PC-3 (cell line): ENCODE measurements at places on chromosomes 6 and 20. TPM values are rescaled to one million over a fixed set of nuclear protein-coding genes. Genes with fewer than 3 reads are reported as not detected.
A peak's percentile ranks its signal among the peaks of the same experiment; 100 is the strongest.

DNA sequence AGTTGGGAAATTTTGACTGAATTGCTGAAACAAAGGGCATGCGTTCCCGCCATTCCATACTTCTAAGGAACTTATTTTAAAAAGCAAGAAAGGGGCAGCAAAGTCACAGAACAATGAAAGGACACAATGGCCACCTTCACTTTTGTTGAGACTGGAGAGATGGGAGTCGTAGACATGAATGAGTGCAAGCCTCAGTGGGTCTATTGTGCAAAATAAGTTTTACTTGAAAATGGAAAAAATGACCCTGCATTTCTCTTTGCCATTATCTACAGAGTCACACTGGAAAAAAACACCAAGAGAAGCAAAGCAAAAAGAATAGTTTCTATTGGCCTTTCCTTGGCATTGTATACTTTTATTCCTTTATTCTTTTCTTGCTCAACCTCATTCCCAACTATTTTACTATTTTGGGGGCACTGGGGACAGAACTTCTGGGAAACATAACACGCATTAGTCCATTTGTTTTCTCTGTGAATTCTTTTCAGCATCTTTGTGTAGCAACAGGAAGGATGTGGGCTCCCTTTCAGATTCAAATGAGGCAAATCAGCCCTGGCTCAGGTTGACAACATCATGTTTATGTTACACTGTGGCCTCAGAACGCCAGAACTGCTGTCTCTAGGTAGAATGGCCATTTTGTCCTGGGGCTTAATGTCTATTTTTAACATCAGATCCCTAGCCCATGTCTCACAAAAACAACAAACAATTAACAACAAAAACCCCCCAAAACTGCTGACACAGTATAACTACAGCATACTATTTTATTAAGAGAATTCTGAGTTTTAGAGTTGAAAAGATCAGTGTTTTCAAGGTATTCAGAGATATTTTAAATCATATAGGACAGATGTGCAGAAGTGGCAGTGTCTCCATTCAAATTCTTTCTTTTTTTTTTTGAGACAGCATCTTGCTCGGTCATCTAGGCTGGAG, 122.2 kb downstream of the FYN start:
- no peaks in the 10 kb centered on the region for H3K36me3 ChIP-seq
- no peaks in the 10 kb centered on the region for H3K4me1 ChIP-seq
- H3K27me3 ChIP-seq: no peaks in the 10 kb centered on the region
- DNase-seq: no peak

GRCh38 chr20:51447765-51448148, 94.8 kb downstream of the NFATC2 start:
- H3K4me1 ChIP-seq: peaks cover 30% of the 10 kb centered on the region
- peak overlapping the region; percentile 51 for H3K4me3 ChIP-seq
- H3K27ac ChIP-seq: peak overlapping the region; percentile 80
- no peaks in the 10 kb centered on the region for H3K27me3 ChIP-seq
- no peaks in the 10 kb centered on the region for H3K36me3 ChIP-seq

- H3K4me3 ChIP-seq: no peak overlapping the region
- no peaks in the 10 kb centered on the region for H3K27me3 ChIP-seq
- no peak for DNase-seq
- no peak overlapping the region for H3K27ac ChIP-seq
These were observed 33.8 kb downstream of the NHLRC1 start for GRCh38 chr6:18088419-18089296.

GRCh38 chr6:137894779-137895385, 27.8 kb downstream of the TNFAIP3 start:
- peaks cover 17% of the 10 kb centered on the region for H3K4me1 ChIP-seq
- DNase-seq: peak; percentile 37
- no peak overlapping the region for H3K4me3 ChIP-seq
- H3K27me3 ChIP-seq: no peaks in the 10 kb centered on the region
- H3K27ac ChIP-seq: no peak overlapping the region
- H3K36me3 ChIP-seq: no peaks in the 10 kb centered on the region

GRCh38 chr20:57609086-57609841, 11.0 kb downstream of the ZBP1 start:
- no peaks in the 10 kb centered on the region for H3K36me3 ChIP-seq
- H3K27ac ChIP-seq: no peak overlapping the region
- H3K4me3 ChIP-seq: no peak overlapping the region
- no peaks in the 10 kb centered on the region for H3K27me3 ChIP-seq
- no peak for DNase-seq

- H3K27me3 ChIP-seq: no peaks in the 10 kb centered on the region
- peaks cover 3% of the 10 kb centered on the region for H3K4me1 ChIP-seq
- DNase-seq: no peak
- H3K4me3 ChIP-seq: no peak overlapping the region
These were observed 2.5 kb downstream of the DCDC2 start for GRCh38 chr6:24355393-24355792.

GRCh38 chr6:108952776-108953486, 104.7 kb downstream of the ARMC2 start:
- H3K4me1 ChIP-seq: peaks cover 6% of the 10 kb centered on the region
- no peak overlapping the region for H3K4me3 ChIP-seq
- no peak overlapping the region for H3K27ac ChIP-seq
- no peak for DNase-seq
- H3K36me3 ChIP-seq: no peaks in the 10 kb centered on the region

- no peaks in the 10 kb centered on the region for H3K27me3 ChIP-seq
- no peak overlapping the region for H3K4me3 ChIP-seq
- H3K36me3 ChIP-seq: peaks cover 39% of the 10 kb centered on the region
- H3K27ac ChIP-seq: peak overlapping the region; percentile 75
- peaks cover 13% of the 10 kb centered on the region for H3K4me1 ChIP-seq
- peak; percentile 73 for DNase-seq
These were observed 45.8 kb downstream of the TM9SF4 start for GRCh38 chr20:32155017-32155981.

- no peak overlapping the region for H3K27ac ChIP-seq
- H3K36me3 ChIP-seq: no peaks in the 10 kb centered on the region
- no peak overlapping the region for H3K4me3 ChIP-seq
These were observed 333.8 kb downstream of the TFAP2A start for GRCh38 chr6:10081075-10081474.

GRCh38 chr6:98047871-98048270, 764.9 kb upstream of the MMS22L start:
- H3K4me1 ChIP-seq: no peaks in the 10 kb centered on the region
- H3K36me3 ChIP-seq: no peaks in the 10 kb centered on the region
- no peak overlapping the region for H3K4me3 ChIP-seq
- H3K27me3 ChIP-seq: peaks cover 76% of the 10 kb centered on the region
- DNase-seq: no peak

- H3K27ac ChIP-seq: peak overlapping the region; percentile 16
- H3K4me3 ChIP-seq: peak overlapping the region; percentile 97
- H3K4me1 ChIP-seq: peaks cover 25% of the 10 kb centered on the region
- H3K36me3 ChIP-seq: peaks cover 45% of the 10 kb centered on the region
These were observed 8.5 kb downstream of the HSPA1B start for GRCh38 chr6:31836047-31836473.

DNA sequence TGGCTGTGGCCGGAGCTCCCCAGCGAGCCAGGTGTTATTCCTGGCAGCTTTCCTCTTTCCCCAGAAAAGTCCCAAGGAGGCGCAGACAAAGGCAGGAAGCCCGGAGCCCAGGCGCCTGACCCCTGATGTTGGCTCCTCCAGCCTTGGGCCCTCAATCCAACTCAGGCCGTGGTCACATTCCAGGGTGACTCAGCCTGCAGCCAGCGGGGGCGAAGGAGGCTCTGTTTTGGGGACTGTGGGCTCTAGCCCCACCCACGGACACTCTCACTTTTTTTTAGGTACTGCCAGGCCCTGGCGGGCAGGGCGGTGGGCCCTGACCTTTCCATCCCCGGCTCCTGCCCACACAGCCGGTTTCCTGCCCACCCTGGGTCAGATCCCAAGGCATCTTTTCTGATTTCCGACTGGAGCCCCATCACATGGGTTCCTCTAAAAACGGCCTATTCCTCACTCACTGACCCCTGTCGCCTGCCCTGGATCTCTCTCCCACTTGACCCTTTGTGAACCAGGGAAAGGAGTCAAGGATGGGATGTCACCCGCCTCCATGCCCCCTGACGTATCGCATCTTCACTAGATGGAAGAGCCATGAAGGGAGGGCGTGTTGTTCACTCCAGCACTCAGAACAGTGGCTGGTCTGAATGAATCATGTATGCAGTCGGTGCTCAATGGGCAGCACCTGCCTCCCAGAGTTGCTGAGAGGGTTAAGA, 5.5 kb downstream of the PTGIS start:
- no peak overlapping the region for H3K4me3 ChIP-seq
- H3K4me1 ChIP-seq: peaks cover 11% of the 10 kb centered on the region
- no peaks in the 10 kb centered on the region for H3K36me3 ChIP-seq
- no peak overlapping the region for H3K27ac ChIP-seq

GRCh38 chr6:14828201-14828611, 417.7 kb upstream of the JARID2 start:
- DNase-seq: no peak
- H3K27me3 ChIP-seq: no peaks in the 10 kb centered on the region
- H3K4me1 ChIP-seq: no peaks in the 10 kb centered on the region
- no peaks in the 10 kb centered on the region for H3K36me3 ChIP-seq

GRCh38 chr6:142846883-142847287, 98.1 kb downstream of the HIVEP2 start:
- peaks cover 79% of the 10 kb centered on the region for H3K4me1 ChIP-seq
- H3K27ac ChIP-seq: peak overlapping the region; percentile 98
- no peaks in the 10 kb centered on the region for H3K36me3 ChIP-seq
- peak overlapping the region; percentile 1; the same call in 1 of the 2 replicates for H3K4me3 ChIP-seq

ARFGEF2 gene
- 33.5 and 35.9 TPM in 2 replicates for total RNA-seq

EYA2 gene
- 0.29 and 0.33 TPM in 2 replicates for total RNA-seq

BPIFB1 gene
- not detected in 2 replicates for total RNA-seq

SLC17A9 gene
- total RNA-seq: not detected in 2 replicates

BHLHE23 gene
- not detected in 2 replicates for total RNA-seq
